GM12865 (cell line): ENCODE measurements at places on chromosomes 7 and 10.
A peak's percentile ranks its signal among the peaks of the same experiment; 100 is the strongest.

- peak; percentile 31 for DNase-seq
Measured at GRCh38 chr7:105444342-105444987, 55.7 kb upstream of the SRPK2 start.

DNA sequence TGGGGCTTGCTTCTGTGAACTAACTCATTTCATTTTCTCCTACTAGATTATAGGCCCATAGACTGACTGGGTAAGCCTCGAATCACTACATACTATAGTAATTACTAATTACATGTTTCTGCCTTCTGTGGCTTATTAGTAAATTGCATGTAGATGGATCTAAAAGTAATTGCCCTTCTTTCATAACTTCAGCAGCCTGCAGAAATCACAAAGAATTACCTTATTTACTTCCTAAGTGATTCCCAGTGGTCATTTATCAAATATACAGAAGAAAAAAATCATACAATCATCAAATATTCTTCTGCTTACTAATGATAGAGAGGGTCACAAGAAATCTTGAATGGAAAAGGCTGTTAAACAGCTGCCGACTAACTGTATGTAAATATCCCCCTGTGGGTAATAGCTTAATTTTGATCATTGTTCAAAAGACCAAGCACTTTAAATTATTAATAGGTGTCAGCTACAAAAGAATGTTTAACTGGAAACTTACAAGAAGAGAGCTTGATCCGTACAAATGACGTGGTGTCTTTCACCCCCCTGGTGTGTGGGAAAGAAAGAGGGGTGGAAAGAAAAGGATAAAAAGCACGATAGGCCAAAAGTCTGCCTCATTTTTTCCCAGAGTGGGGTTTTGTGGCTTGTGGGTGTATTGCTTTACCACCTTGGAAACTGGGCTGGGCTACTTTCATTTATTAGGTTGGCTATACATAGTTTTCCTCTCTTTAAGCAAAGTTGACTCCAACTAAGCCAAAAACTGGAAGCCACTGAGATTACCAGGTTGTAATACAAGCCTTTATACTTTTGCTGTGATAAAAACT, 361.8 kb upstream of the ZMIZ1 start:
- DNase-seq: no peak

DNA sequence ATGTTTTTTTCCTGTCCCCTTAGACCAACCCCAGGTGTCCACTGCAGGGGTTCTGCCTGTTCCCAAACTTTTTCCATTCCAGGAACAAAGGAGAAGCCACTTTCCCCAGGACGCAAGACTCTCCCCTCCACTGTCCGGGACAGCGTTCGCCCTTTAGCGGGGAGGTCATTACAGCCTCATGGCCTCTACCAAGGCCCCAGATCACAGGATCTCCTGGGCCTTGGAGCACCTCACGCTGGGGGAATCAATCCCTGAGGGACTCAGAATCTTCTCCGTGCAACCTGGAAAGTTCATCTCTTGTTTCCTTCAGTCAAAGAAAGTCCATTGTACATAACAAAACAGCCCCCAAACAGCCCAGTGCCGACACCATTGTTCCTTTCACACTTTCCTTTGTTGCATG, 41.2 kb downstream of the MKI67 start:
- no peak for DNase-seq

GRCh38 chr7:152615031-152615741, 60.8 kb downstream of the XRCC2 start:
- DNase-seq: no peak

DNA sequence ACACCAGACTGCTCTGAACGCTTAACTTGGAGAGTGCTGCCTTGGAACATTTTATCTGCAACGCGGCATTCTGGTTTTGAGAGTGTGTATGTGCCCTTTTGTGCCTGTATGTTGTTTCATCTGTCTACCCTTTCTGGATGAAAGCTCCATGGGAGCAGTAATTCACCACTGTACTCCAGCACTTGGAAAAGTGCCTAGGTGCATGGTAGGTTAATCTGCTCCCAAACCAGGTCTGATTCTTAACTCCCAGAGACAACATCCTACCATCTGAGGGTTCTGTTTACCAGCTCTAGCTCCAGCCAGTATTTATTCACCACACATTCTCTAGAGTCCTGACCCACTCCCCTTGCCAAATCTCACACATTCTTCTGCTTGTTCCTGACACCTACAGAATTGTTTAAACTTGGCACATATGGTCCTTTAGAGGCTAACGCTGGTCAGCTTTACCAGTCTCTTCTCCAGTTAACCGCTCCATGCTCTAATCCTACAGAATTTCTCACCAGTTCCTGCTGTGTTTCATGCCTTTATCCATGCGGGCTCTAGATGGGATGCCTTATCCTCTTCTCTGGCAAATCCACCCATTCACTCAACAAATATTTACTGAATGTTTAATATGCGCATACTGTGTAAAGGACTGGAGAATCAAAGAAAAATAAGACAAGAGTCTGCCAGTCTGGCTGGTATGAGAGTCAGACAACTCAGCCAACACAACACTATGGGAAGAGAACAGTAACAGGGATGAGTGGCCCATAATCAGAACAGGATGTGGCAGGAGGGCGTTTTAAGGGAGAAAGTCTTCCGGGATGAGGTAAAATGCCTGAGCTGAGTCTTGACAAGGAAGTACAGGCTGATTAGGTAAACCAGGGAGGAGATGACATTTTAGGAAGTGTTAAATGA, 46.3 kb downstream of the MTPN start:
- DNase-seq: no peak

DNA sequence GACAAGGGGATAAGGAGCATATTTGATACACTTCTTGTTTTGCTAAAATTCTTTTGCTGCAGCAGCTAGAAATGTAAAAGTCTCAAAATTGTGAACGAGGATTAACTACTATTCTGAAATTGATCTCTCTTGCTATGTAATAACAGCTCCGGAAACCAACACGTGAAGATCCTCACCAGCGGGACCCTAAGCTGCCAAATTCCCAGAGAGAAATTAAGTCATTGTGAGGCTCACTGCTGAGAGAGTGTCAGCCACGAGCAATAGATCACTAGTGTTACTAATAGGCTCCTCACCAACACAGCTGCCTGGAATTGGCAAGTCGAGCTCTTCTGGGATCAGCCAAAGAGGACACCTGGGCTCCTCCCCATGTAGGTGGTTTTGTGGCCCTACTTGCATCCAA, 5.6 kb upstream of the VWA2 start:
- DNase-seq: no peak

DNA sequence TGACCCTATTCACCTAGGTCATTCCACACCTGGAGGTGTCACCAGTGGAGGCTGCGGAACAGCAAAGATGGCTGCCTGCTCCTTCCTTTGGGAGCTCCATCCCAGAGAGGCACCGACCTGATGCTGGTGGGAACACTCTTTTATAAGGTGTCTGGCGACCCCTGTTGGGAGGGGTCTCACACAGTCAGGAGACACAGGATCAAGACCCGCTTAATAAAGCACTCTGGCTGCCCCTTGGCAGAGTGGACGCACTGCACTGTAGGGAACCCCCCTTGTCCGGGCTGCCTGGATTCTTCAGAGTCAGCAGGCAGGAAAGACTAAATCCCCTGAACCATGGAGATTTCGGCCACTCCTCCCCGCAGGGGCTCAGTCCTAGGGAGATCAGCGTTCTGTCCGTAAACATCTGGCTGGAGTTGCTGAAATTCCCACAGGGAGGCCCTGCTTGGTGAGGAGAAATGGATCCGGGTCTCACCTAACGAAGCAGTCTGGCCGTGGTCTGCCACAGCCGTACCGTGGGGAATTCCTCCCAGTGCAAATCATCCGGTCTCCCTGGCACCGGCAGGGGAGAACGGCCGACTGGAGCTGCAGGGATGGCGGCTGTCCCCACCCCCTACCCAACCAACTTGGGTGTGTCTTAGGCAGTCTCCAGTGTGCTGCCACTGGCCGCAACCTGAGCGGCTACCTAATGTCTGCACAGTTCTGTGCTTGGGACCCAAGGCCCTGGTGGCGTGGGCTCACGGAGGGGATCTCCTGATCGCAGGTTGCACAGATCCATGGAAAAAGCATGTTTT, 66.1 kb downstream of the LSMEM1 start:
- peak; percentile 15 for DNase-seq
